Activated CD4-positive, alpha-beta T cell treated with anti-CD3 and anti-CD28 coated beads for 1 hour (primary cell): ENCODE measurements at places on chromosomes 7 and 10.

DNA sequence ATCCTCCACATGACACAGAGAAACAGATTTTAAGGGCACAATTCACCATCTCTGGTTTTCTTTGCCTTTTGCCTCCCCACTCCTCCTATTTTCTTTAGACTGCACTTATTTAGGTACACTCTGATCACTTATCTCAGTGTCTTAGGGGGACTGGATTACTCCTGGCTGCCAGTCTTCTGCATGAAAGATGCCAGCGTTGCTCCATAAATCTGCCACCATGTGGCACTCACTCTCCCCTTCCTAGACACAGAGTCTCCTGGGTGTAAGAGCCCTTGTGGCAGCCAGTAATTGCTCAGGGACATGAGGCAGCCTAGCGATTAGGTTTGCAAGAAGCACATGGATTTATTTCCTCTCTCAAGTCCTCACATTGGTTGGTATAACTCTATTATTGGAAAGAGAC lies 34.5 kb upstream of the RBM20 start:
- DNase-seq: no peak

- DNase-seq: no peak
Observed at GRCh38 chr10:65898055-65898454, 1027.8 kb upstream of the LRRTM3 start.

DNA sequence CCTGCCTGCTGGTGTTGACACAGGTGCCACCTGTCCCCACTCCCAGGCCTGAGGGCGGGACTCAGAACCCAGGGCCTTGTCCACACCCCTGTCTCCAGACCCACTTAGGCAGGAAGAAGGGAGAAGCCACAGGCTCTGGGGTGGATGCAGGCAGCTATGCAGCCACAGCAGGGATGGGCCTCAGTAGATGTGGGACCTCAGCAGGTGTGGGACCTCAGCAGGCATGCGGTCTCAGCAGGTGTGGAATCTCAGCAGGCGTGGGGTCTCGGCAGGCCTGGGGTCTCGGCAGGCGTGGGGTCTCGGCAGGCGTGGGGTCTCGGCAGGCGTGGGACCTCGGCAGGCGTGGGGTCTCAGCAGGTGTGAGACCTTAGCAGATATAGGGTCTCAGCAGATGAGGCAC lies 118.0 kb upstream of the PITRM1 start:
- DNase-seq: no peak

GRCh38 chr10:8039321-8039881 lies 15.1 kb upstream of the GATA3 start:
- no peak for DNase-seq

DNA sequence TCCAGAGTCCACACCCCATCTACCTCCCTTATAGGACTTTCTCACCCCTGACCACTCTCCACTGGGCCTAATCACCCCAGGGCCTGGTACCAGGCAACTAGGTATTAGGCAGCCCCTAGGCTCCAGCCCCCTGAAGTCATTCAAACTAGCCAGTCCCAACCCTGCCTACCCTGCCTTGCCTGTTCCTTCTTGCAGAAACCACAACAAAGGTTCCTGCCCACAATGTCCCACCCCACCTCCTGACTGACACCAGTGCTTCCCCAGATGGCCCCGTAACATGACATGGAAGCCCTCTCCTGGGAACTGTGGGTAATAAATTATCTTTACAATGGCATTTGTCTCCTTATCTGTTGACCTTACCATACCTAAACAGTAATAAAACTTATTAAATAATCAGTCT lies 100.6 kb upstream of the PDE1C start:
- no peak for DNase-seq

DNA sequence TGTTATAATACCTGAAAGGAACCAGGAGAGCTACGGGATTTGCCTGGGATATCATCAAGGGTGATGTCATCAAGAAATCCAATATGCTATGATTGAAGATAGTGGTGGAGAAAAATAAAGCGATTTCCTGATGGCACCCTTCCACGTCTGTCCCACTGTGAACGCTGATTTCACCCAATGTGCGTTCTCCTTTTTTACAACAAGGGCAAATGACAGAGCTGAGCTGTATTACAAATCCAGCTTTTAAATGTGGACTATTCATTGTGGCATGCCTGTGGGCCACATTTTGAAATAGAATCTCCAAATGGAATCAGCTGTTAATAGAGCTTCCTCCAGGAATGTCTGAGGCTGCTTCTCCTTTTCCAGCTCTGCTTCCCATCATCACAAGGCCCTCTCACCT lies 23.3 kb downstream of the SLC13A4 start:
- no peak for DNase-seq

DNA sequence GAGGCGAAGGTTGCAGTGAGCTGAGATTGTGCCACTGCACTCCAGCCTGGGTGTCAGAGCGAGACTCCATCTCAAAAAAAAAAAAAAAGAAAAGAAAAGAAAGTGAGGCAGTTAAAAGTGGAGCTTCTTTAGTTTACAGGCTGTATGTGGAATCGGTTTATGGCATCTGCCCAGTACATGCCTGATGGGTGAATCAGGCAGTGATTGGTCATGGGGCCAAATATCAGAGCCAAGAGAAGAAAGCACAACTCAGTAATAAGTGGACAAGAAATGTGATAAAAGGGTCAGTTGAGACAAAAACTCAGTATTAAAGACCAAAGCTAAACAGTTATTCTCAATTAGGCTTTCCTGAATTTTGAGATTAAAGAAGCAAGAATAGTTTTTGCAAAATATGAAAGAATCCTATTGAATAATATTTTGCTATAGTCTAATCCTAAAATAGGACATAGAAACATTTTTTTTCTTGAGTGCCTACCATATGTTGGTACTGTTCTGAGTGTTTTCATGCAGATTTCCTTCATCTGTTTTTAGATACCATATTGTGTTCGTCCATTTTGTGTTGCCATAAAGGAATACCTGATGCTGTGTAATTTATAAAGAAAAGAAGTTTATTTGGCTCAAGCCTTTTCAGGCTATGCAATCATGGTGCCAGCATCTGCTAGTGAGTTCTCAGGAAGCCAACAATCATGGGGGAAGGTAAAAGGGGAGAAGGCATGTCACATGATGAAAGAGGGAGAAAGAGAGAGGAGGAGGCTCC lies 14.4 kb downstream of the CDC14C start:
- DNase-seq: no peak

DNA sequence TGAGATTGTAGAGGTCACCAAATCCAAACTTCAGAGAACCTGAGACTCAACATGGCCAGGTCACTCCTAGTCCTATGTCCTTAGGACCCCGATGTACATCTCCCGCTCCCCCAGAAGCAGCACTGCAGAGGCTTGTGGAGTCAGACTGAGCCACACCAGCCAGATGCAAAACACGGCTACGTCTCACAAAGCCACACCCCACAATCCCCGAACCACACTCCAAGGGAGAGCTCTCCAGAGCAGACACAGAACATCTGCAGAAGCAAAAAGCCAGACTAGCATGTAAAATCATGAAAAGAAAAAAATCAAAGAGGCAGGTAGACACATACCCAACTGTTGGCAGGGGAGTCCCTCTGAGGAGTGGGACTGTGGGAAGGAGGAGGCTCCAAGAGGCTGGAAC lies 104.9 kb downstream of the CTBP2 start:
- no peak for DNase-seq

GRCh38 chr7:73585196-73585595 lies 6.8 kb upstream of the TBL2 start:
- no peak for DNase-seq

DNA sequence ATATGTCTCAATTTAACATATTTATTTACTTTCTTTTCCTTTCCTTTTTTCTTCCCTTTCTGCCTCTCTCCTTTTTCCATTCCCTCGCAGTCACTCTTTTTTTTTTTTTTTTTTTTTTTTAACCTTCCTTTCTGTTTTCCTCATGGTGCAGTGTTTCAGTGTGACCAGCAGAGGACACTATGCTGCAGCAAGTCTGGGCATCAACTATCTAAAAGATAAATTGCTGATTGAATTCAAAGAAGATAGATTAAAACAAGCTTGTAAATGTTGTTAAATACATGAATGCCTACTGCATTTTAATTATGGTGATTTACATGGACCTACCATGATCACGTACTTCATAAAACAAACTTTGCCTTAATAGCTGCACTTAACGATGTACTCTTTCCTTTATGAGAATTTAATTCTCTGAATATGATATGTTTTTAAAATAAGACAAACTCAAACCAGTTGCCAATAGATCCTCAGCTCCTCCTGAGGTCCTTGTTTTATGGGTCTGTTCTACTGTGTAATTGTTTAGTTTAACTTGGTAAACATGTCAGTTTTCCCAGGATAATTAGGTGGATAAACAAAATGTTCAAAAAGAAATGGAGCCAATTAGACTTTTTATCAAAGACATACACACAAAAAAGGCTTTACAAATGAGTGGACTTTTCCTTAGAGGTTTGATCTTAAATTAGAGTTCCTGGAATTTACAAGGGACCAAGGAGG lies 101.0 kb upstream of the AGR3 start:
- no peak for DNase-seq

DNA sequence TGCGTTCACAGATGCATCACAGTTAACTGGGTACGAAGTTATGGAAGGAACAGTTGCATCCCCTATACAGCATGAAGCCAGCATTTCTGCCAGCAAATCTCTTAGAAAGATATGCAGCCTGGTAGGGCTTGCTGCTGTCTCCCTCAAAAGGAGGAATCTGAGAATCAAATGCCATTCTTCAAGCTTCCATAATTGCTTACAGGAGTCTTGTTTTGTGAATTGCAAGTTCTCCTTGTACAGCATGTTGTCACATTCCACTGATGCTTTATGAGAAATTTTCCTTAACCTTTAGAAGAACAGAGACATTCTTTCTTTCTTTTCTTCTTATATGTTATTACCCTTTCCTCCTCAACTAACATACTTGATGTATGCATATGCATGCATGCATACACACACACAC lies 134.6 kb downstream of the CHRM2 start:
- no peak for DNase-seq

DNA sequence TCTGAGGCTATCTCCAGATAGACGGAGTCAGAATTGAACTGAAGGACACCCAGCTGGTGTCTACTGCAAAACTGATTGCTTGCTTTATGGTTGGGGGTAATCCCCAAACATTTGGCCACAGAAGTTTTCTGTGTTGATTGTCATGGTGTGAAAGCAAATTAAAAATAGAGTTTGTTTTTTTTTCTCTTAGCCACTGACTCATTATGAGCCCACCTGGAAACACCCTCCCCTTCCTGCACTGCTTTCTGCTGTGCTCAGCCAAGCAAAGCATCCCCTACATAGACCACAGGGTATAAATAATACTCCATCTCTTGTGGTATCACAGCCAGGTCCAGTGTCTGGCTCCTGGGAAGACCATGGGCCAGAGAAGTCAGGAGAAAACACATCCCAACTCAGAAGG lies 6.5 kb upstream of the VWC2 start:
- no peak for DNase-seq

GRCh38 chr10:8978100-8978499 lies 923.6 kb downstream of the GATA3 start:
- DNase-seq: no peak

DNA sequence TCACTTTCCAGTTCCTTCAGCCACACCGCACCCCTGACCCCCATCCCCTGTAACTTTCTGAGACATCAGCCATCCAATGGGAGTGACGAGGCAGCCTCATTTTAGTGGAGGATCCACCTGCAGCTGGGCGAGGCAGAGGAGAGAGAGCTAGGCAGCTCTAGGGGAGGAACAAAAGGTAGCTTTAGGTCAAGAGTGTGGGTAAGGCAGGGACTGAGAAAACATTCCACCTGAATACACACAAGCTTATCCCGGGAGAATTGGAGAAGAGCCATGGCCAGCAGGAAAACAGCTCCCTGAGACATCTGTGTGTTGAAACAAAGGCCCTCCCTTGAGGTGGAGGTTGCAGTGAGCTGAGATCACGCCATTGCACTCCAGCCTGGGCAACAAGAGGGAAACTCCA lies 6.7 kb upstream of the KLRG2 start:
- no peak for DNase-seq

DNA sequence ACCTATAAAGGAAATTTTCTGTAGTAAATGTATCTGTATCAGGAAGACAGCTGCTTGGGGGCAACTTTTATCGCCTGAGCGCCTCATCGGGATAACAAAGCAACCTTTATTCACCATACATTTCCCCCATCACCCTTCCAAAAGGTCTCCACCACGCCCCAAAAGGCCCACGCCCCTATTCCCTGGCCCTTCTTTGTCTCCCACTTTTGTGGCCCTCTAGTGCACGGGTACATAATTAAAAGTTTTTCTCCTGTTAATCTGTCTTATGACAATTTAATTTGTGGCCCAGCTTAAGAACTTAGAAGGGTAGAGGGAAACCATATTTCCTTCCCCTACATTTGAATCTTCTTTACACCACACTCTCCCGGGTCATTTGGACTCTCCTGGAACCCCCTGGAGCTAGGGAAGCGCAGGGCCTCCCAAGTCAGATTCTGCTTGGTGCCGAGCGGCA lies 625 bp downstream of the RP9 start:
- DNase-seq: no peak

DNA sequence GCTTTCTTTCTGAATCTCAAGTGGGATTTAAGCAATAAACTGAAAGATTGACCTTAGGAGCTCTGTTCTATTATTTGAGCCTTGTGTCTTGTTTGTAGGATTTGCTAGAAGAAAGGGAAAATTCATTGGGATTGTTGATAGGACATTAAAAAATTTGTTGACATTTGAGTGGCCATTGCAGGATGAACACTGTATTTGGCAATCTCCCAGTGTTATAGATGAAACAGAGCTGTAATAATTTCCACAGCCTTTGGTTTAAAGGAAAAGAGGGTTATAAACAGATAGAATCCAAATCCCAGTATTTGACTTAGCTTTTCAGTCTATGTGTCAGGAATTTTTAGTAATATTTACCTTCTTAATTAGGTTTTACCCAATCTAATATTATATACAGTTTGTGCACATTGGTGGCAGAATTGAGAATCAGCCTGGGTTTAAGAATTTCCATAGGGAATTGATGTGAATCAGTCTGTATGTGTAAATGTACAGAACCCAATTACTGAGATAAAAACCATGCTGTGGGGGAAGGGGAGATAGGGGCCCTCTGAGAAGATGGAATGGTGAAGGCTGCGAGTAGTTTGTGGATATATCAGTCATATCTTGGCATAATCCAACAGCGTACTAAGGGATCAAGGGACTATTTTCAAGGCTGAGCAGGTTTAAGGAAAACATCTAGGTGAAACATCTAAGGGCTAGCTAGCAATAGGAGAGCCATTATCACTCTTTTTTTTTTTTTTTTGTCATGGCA lies 6.5 kb downstream of the SGPL1 start:
- no peak for DNase-seq

GRCh38 chr7:69115788-69116187 lies 482.5 kb upstream of the AUTS2 start:
- no peak for DNase-seq

DNA sequence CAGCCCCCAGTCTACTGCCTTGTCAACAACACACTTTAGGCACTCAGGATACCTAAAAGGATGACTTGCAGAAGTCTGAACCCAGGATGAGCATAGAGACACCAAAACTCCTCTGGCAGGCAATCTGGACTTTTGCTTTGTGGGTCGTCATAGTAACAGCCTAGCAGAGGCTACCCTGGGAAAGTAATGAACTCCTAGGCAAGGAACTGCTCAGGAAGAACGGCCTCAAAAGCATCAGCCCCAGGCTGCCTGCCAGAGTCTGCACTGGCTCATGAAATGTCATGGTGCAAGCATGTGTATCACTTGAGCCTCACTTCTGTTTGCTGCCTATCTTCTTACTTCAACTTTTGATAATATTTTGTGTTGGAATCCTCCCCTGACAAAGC lies 715.1 kb downstream of the GRID1 start:
- DNase-seq: no peak
